IPS-NIHi11 (cell line): ENCODE measurements at places on chromosomes 4 and X.

- no peak for DNase-seq
Measured at GRCh38 chr4:70747874-70748273, 26.1 kb downstream of the RUFY3 start.

DNA sequence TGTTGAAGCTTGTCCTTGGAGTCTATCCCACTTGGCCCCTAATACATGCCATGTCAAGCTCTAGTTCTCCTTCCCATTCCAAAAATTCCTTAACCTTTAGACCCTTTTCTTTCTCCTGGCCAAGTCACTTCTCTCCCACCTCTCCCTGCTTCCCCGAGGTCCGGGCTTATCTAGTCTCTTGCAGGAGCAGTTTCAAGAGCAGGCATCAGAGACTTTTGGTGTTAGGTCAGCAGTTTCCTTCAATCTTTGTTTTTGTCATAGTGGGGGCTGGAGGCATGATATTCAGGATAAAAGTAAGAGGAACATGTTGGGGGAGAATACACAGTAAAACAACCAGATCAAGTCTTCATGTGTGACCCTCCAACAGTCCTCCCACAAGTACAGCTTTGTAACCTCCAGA is 11.5 kb upstream of the IDS start:
- no peak for DNase-seq

DNA sequence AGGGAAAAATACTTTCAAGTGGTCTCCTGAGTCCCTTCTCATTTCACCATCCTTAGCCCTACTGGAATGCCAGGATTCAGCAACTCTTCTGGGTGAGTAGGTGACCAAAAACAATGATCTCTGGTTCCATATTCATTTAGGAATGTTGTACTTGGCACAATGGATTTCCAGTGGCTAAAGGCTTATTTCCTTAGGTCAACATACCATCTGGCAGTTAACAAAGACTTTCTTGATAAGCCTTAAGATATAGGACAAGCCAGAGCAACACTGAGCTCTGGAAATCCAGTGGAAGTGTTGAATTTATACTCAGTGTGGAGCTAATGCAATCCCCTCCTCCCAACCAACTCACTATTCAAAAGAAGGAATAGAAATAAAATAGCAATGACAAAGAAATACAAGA is 139.4 kb upstream of the EMCN start:
- no peak for DNase-seq

DNA sequence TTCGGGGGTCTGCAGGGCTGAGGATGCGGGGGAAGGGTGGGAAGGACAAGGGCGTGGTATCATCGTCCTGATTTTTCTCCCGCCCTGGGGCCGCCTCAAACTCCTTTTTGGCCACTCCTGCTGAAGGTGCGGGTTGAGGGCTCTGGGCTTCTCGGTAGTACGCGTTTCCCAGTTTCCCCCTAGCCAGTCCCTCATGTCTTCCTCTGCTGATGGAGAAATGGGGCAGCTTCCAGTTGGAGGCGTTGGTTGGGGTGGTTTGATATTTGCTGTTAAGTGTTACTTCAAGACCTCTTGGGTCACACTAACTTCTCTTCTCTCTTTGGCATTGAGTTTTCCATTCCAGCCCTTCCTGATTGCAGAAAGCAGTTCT is 482 bp downstream of the GSTCD start:
- no peak for DNase-seq

GRCh38 chr4:3518941-3519340 is 13.3 kb downstream of the LRPAP1 start:
- DNase-seq, result no peak

DNA sequence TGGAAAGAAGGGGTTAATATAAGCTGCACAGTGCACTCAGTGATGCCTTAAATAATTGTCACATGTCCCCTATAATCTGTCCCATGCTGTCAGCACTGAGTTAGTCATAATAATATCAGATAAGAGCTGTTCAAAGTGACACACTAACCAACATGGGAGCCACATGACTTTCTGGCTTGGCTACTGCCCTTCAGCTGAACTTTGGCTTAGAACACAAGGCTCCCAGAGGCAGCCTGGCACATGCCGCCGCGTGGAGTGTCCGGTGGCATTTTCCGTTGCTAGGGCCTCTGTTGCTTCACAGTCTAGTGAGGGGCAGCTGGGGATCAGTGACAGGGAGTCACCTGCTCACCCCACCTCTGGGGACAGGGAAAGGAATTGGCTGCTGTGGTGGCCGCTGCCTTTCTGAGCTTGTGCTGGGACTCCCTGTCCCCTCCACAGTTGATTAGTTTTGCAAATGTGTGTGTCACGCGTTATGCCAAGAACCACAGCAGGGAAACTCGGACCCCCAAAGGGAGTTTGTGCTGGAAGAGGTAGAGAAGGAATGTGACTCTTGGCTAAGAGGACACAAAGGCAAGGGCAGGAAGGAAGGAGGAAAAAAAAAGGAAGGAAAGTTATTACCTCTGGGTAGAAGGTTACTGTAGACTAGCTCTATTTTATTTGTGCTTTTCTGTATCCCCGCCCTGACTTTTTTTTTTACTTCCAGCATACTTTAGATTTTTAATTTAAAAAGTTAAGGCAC is 41.1 kb upstream of the PPARGC1A start:
- DNase-seq, result no peak

DNA sequence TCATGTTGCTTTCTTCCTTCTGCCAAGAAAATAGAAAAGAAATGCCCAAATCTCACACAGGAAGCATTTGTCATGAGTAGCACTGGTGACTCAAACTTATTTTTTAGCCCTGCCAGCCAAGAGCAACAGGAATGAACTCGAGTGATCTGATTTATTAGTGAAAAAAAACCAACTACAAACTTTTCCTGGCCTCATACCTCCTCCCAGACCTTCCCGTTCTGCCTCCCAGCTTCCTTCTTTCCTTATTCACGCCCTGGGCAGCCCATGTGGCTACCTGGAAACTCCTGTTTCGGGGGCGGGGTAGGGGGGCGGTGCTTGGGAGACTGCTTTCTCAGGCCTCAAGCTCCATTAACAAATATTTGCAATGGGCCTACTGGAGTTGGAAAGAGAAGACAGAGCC is 178.5 kb downstream of the NHS start:
- DNase-seq, result peak; percentile 22

DNA sequence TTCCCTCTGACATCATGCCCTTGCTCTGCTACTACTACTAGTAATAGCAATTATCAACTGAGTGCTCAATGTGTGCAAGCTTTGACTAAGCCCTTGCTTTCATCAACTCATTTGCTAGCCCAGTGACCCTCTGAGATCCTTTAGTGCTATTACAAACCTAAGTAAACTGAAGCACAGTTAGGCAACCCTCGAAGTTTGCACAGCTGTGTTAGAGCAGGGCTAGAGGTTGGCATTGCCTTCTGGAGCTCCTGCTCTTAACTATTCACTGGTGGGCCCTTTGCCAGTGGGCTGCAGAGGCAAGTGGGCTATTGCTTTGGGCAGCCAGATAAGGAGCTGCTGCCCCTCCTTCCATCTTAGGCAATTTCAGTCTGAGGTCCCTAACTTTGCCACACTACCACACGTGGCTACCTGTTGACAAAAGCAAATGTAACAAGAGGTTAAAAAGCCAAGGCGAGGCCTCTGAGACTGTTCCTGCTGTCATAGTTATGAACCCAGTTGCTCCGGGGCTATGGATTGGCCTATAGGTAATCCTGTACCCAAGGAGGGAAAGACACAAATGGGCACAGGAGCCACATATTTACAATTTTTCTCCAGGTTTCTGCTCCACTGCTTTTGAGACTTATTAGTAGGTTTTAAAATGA is 41.5 kb upstream of the ANKRD50 start:
- DNase-seq, result no peak

DNA sequence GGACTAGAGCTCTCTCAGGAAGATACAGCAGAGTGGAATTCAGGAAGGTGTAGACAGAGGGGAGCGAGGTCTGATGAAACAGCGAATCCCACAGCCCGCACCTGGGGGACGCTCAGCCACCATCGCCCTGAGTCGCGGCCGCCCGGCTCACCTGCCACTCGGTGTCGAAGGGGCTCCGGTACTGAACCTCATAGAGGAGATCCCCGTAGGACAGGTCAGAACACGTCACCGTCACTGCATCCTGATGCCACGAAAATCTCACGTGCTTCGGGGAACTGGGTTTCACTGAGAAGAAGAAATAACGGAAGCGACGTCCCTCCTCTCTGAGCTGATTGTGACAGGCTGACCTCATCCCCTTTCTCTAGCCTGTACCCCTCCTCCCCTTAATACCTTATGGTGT is 10.2 kb downstream of the CRLF2 start:
- no peak for DNase-seq

- no peak for DNase-seq
Measured at GRCh38 chr4:32909736-32910135, 2189.6 kb downstream of the PCDH7 start.

- no peak for DNase-seq
Measured at GRCh38 chr4:125368671-125369081, 53.9 kb downstream of the FAT4 start.

DNA sequence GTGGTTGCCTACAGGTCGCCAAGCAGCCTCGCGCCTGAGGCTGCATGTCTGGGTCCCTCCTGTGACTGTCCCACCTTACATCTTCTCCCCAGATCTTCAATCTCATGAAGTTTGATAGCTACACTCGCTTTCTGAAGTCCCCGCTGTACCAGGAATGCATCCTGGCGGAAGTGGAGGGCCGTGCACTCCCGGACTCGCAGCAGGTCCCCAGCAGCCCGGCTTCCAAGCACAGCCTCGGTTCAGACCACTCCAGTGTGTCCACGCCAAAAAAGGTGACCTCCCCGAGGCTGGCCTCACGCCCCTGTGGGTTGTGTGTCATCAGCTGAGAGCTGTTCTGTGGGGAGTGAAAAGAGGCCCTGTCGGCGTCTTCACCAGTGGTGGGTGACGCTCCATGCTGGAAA is 24.9 kb upstream of the HGFAC start:
- DNase-seq, result no peak

DNA sequence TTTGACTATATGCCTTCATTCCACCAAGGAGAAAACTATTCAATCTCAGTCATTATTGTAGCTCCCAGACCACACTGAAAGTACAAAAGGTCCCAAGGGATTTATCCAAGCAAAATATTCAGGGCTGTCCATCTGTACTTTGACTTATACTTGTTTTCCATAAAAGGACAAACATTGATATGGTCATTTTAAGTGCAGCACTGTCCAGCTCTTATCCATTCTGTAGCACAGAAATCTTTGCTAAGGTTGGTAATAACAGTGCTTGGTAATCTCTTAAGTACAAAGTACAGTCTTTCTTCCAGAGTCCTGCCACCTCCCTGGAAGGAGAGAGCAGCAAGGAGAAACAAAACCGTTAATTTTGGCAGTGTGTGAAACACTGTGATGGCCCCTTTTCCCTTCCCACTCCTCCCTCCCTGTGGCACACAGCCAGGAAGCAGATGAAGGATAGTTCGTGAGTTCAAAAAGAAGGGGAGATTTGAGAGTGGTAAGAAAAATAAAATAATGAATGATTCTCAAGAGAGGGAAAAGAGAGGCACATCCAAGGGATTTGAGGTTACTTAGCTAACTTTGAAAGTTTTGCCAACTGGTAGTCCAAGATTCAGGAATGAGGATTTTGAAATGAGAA is 6.8 kb upstream of the CXCL2 start:
- DNase-seq, result no peak

DNA sequence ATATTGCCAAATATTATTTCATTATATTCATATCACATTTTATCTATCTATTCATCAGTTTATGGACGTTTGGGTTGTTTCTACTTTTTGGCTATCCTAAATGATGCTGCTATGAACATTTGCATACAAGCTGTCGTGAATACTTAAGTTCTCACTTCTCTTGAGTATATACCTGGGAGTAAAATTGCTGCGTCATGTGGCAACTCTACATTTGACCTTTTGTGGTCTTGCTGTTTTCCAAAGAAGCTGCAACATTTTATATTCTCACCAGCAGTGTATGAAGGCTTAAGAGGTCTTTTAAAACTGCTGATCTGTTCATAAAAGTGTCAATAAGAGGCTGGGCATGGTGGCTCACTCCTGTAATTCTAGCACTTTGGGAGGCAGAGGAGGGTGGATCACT is 5.8 kb downstream of the PYURF start:
- DNase-seq, result no peak

DNA sequence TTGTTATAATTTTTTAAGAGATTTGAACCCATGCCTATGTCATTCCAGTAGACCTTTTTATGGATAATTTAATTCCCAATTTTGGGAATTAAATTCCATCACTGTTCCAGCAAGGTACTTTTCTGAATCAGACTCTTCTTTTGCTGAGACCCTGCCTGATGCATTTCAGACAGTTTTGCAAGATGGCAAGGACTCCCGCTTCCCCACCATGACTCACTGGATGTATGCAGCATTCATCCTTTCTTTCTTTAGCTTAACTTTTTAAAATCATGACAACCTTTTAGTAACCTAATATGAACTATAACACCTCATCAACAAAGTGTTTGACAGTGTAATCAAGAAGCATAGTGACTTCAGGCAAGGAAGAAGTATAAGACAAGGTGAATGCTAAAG is 178.1 kb upstream of the LEF1 start:
- no peak for DNase-seq

DNA sequence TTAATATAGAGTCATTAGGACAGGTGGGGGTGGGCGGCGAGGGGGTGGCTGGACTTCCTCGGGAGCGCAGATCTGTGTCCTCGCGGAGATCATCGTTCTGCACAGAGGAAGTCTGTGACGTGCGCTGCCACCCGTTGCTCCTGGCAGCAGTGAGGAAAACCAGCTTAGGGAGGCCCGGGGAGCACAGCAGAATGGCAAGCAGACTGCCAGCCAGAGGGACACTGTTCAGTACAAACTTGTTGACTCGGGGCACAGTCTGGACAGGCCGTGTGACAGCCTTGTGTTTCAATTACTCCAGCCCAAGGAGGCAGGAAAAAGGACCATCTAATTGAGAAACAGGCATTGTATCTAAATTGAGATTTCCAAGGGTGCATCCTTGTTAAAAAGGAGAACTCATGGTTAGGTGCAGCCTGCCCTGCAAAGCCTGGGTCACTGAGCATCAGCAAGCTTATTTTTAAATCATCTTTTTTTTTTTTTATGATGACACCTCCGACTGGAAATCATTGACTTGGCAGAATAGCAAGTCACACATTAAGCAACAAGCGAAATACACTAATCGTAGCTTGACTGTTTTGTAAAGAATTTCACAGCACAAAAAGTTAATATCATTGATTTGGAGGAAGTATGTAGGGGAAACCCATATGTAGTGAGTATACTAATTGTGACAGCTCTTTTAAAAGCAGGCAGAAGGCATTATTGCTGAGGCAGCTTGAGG is 512.0 kb upstream of the FAT1 start:
- DNase-seq, result no peak

GRCh38 chr4:26938516-26938915 is 77.9 kb downstream of the STIM2 start:
- no peak for DNase-seq
